ENCODE measurements at places on chromosomes 7 and 10. TPM values are rescaled to one million over a fixed set of nuclear protein-coding genes. Genes with fewer than 3 reads are reported as not detected.

RELN gene
- total RNA-seq = not detected

- DNase-seq = peak; percentile 65
These were observed 61.0 kb upstream of the AOAH start for GRCh38 chr7:36784991-36785940.

GRCh38 chr7:114466917-114467316, 52.3 kb downstream of the FOXP2 start:
- DNase-seq = no peak

DNA sequence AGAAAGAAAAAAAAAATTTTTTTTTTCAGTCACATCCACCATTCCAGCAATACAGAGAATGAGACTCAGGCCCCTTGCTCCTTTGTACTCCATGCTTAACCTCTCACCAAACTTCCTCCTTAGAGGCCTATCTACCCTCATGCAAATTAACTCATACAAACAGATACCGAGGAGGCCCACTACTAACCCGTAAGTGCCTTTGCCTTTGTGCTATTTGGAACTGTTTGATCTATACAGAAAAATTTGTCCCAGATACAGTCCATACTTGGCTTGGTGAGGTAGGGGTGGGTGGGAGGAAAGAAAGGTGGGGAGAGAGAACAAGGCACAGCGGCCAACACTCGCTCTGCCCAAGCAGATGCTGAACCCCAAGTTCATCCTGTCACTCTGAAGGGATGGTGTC, 87.8 kb upstream of the DUSP5 start:
- DNase-seq = no peak

DNA sequence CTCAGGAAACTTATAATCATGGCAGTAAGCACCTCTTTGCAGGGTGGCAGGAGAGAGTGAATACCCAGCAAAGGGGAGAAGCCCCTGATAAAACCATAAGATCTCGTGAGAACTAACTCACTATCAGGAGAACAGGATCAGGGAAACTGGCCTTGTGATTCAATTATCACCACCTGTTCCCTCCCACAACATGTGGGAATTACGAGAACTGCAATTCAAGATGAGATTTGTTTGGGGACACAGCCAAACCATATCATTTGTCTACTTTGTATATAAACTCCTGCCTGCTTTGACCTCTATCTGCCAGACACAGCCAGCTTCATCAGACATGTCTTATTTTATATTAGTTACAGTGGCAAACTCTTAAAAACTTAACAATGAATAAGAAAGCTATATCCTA, 50.4 kb downstream of the ARMC3 start:
- no peak for DNase-seq

DNA sequence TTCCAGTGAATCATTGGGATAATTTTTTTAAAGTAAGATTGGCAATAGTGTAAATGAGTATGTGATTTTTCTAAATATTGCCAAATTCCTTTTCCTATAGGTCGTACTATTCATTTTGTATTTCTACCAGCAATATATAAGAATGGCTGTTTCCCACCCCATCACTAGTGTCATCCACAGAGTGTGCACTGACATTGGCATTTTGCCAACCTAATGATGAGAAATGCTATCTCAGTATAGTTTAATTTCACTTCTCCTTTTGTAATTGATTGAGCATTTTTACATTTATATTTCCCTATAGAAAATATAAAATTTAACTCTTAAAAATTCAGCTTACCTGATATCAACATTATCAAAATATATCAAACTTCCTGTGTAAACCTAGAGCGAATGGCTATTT, 17.6 kb upstream of the TMEM26 start:
- DNase-seq = no peak

COL28A1 gene
- 14.7 TPM for total RNA-seq

All from upper lobe of left lung (tissue), 6 donors.